Stimulated activated CD8-positive, alpha-beta memory T cell treated with anti-CD3 and anti-CD28 coated beads, Interleukin-15, amount 100 ng/mL, for 48 hours (primary cell): ENCODE measurements at places on chromosomes 6 and 20.

DNA sequence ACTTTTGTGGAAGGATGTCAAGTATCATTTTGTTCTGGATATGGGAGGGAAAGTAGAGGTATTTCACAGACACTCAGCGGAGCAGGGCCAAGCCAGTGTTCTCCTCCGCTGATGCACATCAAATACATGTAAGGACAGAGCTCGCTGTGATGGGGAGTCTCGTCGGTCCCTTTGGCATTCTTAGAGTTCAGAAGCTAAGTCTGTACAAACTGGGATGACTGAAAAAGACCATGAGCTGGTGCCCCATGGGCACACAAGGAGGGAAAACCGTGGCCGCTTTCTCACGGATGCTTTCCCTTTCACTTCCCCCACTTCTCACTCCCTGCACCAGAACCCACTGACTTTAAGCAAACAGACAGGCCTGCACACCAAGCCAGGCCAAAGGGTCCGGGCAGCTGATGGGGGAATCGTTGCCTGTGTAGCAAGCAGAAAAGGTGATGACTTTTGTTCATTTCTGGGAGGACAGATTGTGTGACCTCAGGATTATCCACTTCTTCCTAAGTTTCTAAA is 27.7 kb upstream of the MPC1 start:
- DNase-seq, result no peak

GRCh38 chr20:15976047-15976736 is 597.1 kb downstream of the KIF16B start:
- no peak for DNase-seq

DNA sequence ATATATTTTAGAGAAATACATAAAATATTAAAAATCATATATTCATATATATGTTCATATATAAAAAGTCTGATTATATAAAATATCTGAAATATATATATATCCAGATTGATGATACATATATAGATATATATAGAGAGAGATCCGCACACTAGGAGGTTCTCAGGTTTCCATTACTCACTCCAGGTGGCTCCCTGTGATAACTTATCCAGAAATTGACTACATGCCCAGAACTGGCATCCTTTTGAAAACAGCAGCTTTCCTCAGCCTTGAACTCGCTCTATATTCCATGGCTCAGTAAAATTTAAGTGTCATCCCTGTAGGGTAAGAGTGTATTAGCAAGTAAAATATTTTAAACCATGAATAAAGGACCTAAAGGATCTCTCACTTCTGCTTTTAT is 206.8 kb downstream of the TINAG start:
- no peak for DNase-seq

DNA sequence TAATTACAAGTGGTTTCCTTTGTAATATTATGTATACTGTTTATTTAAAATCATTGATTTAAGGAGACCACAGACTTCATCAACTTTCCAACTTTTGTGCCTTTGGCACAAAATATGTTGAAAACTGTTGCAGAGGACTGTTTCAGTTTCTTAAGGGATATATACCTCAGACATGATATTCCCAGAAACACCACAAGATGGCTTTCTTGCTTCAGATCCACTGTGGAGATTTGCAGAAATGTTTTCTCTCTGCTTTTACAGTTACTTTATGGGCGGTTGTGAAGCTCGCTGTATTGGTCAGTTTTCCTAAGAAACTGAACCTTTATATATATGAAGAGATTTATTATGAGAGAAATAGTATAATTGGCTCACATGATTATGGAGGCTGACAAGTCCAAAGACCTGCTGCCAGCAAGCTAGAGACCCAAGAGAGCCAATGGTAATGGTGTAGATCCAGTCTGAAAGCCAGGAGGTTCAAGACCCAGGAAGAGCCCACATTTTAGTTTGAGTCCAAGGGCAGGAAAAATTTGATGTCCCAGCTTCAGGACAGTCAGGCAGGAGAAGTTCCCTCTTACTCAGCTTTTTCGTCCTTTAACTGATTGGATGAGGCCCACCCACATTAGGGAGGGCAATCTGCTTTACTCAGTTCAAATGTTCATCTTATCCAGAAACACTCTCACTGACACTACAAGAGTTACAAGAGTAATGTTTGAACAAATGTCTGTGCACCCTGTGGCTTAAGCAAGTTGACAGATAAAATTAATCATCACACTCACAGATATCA is 12.8 kb downstream of the ME1 start:
- no peak for DNase-seq

GRCh38 chr20:32638848-32639247 is 34.9 kb downstream of the C20orf203 start:
- no peak for DNase-seq

DNA sequence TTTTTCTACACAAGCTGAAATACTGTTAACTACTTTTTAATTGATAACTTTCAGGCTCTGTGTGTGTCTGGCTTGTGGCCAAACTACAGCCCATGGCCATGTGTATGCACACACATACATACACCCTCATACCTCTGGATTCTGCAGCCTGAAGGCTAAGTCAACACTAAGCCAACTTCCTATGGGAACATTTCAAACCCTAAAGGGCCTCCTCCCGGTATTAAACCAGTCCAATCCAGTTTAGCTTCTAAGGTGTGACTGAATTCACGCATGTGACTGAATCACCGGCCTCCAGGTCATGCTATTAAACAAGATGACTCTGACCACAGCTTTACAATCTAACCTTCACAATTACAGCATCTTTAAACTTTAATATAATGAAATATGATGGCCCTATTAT is 20.7 kb upstream of the DST start:
- no peak for DNase-seq

- no peak for DNase-seq
Measured at GRCh38 chr6:149939356-149939648, 2.5 kb upstream of the ULBP2 start.

DNA sequence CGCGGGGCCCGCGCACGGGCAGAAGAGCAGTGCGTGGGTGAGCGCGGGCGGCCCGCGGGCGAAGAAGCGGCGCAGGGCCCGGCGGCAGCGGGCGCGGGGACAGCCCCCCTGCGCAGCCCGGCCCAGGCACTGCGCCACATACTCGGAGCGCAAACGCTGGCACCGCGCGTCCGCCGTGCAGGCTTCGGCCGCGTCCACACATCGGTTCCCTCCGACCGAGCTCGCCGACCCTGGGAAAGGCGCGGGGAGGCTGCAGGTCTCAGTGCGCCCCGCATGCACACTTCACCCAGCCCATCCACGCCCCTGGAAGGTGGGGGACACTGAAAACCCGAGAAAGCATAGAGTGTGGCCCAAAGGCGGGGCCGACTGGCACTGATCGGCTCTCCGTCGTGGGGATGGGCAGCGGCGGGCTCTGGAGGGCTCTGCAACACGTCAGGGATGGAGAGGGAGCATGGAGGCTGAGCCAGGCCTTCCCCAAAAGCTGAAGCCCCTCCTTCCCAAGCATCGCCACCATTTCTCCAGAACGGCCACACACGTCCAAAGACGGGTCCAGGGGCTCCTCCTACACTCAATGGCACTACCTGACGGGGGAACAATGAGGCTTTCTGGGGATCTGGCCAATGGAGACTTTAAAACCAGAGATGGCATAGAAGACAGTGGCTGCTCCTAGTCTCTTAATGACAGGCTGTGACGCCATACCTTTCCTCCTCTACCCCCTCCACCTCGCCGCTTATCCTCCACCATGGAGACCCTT is 2.0 kb downstream of the GFRA4 start:
- DNase-seq, result no peak

- DNase-seq, result no peak
Measured at GRCh38 chr20:63940071-63940471, 16.1 kb downstream of the UCKL1 start.

DNA sequence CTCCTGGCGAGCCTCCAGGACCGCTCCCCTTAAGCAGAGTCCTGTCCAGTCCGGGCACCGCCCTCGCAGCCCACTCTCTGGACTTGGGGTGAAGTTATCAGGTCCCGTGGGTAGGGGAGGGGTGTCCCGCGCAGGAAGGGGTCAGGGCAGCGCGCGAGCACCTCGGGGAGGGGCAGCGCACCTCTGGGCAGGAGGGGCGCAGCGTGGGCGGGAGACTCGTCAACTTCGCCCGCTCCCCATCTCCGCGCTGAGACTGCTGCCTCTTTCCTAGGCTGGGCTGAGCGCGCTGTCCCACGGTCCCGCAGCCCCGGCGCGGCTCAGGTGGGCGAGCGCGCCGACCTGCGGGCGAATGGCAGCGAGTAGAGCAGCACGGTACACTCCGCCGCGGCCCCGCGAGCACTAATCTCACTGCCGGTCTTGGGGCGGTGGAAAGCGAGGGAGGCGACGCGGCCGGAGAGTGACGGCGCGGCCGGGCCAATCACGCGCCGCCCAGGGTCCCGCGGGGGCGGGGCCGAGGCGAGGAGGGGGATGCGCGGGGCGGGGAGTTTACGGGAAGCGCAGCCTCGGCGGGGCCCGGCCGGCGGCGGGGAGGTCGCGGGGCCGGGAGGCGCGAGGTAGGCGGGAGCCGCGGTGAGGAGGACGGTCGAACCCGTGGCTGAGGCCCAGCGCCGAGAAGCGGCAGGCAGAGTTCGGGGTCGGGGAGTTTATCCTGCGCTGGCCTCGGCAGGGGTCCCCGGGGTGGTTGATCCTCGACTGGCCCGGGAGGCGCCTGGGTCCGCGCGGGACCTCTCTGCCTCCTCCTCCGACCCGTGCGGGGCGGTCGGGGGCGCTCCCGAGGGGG is at the start of gene MAN1A1:
Gene MAN1A1 (minus strand): TSS at position 401 of the 841 bp plus-strand sequence. CDS start 696 bp downstream, outside the sequence.
- DNase-seq, result peak; percentile 82

DNA sequence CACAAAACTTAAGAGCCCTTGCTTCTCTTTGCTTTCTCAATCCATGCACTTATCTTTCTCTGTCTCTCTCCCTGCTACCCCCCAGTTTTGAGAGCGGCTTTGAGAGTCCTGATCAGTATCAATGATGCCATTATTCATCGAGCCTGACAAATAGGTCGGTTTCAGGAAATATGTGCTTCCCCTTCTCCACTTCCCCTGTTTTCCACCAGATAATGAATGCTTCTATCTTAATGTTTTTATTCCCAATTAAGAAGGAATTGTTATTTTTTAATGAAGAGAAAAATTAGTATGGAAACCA is 117.7 kb downstream of the KIF13A start:
- no peak for DNase-seq

- no peak for DNase-seq
Measured at GRCh38 chr6:1766654-1767053, 156.9 kb downstream of the FOXC1 start.
